ENCODE measurements at places on chromosomes 1 and 21. TPM values are rescaled to one million over a fixed set of nuclear protein-coding genes. Genes with fewer than 3 reads are reported as not detected.

GRCh38 chr21:36861595-36862323 is 104.7 kb downstream of the HLCS start:
- no peak overlapping the region for H3K4me3 ChIP-seq
- no peaks in the 10 kb centered on the region for H3K36me3 ChIP-seq
- no peaks in the 10 kb centered on the region for H3K27me3 ChIP-seq
- H3K4me1 ChIP-seq = peaks cover 18% of the 10 kb centered on the region

- H3K4me3 ChIP-seq = no peak overlapping the region
- H3K4me1 ChIP-seq = peaks cover 4% of the 10 kb centered on the region
- no peak for DNase-seq
- no peaks in the 10 kb centered on the region for H3K36me3 ChIP-seq
- H3K27me3 ChIP-seq = no peaks in the 10 kb centered on the region
These were observed 14.1 kb downstream of the SUCO start for GRCh38 chr1:172547071-172547470.

SLC45A1 gene
- polyA plus RNA-seq = 0.09 TPM

OR2T2 gene
- polyA plus RNA-seq = not detected

- peaks cover 18% of the 10 kb centered on the region for H3K4me1 ChIP-seq
- no peaks in the 10 kb centered on the region for H3K36me3 ChIP-seq
- H3K27me3 ChIP-seq = no peaks in the 10 kb centered on the region
These were observed 6.4 kb downstream of the MYOM3 start for GRCh38 chr1:24105368-24106160.

- no peak overlapping the region for H3K4me3 ChIP-seq
- no peaks in the 10 kb centered on the region for H3K36me3 ChIP-seq
- DNase-seq = no peak
- peaks cover 6% of the 10 kb centered on the region for H3K27me3 ChIP-seq
These were observed 10.7 kb upstream of the TCHH start for GRCh38 chr1:152125834-152126443.

- no peak overlapping the region for H3K4me3 ChIP-seq
- H3K36me3 ChIP-seq = no peaks in the 10 kb centered on the region
- H3K27ac ChIP-seq = no peak overlapping the region
- no peaks in the 10 kb centered on the region for H3K4me1 ChIP-seq
- H3K27me3 ChIP-seq = no peaks in the 10 kb centered on the region
- no peak for DNase-seq
These were observed 356.2 kb upstream of the TMPRSS15 start for GRCh38 chr21:18759751-18760161.

GPR3 gene
- polyA plus RNA-seq = 0.94 TPM

All from keratinocyte (primary cell).